NCI-H2029 (cell line): ENCODE measurements at places on chromosomes 7 and 10.
A peak's percentile ranks its signal among the peaks of the same experiment; 100 is the strongest.

- DNase-seq, result no peak
Measured at GRCh38 chr7:133945497-133945896, 181.6 kb upstream of the LRGUK start.

DNA sequence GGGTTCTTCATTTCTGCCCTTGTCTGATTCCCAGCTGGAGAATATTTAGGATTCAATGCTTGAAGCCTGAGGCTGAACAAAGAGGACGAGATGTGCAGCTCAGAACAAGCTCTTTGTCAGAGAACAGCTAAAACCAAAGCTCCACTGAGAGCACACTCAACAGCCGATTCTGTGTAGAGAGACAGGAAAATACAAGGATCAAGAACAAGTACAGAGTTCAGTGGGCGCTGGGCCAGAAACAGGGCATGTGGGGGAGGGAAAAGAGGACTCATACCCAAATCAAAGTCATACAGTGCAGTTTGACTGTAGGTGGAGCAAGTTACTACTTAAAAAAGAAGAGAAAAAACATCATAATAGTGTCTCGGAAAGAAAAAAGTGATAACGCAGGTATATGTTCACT is at the start of gene AGMO:
TSS of gene AGMO (minus strand) at position 181 of the 400 bp plus-strand sequence.
- no peak for DNase-seq

- DNase-seq, result no peak
Measured at GRCh38 chr7:75536940-75537538, 44.9 kb downstream of the SPDYE5 start.

DNA sequence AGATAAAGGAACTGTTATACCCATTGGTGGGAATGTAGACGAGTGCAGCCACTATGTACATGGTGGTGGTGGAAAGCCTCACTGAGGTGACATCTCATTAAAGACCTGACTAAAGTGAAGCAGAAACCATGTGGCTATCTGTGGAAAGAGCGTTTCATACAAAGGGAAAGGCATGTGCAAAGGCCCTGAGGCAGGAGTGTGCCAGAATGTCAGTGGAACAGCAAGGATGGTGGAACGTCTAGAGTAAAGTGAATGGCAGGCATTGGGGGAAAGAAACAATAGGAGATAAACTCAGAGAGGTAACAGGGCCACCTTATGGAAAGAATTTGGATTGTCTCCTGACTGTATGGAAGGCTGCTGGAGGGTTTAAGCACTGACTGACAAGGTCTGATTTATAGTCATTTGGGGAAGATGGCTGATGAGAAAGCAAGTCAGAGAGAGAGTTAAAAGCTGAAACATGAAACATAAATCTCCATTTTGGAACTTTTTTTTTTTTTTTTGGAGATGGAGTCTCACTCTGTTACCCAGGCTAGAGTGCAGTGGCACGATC is 245.7 kb downstream of the STK31 start:
- no peak for DNase-seq

DNA sequence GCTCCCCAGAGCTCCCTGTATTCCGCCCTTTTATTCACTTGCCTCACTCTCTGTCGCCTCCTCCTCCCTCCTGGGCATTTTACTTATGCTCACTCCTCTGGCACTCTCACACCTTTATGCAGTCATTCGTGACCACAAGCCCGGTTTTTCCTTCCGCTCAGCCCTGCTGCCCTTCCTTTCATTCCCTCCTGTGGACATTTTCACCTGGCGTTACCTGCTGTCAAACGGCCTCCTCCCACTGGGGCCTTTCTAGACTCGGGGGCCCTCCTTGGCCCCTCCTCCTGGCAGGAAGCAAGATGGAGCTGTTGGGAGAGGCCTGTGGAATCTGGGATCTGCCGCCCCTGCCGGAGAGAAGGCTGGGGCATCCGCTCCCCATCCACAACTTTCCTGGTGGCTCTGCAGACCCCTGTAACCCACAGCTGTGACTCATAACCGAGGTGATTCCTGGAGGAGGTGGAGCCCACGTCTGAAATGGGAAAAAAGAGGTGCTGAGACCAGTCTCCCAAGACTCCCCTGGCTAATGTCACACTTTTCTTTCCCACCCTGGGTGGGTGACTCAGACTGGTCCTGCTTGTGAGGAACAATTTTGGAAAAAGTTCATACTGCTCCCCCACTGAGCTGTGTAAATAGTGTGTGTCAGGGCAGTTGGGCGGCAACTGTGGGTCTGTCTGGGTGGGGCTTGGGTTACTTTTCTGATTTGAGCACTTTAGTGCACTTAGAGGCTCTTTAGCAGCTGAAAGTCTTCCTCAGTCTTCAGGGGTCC is 1.2 kb downstream of the VCL start:
- DNase-seq, result peak; percentile 38

- no peak for DNase-seq
Measured at GRCh38 chr10:122034149-122034756, 45.3 kb downstream of the TACC2 start.

GRCh38 chr7:132769280-132769679 is 193.0 kb upstream of the PLXNA4 start:
- no peak for DNase-seq

DNA sequence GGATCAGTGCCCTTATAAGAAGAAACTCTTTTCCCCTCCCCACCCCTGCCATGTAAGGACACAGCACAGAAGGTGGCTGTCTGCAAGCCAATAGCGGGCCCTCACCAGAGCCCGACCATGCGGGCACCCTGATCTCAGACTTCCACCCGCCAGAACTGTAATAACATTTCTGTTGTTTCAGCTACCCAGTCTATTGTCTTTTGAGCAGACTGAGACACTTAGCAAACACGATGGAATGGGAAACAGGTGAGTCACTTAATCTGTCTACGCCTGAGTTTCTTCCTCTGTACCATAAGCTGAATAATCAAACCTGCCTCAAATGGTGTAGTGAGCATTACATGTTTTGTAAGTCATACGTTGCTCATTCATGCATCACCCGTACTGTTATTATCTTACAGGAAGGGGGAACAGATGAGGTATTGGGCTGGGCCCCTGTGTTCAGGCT is 58.2 kb downstream of the STRA8 start:
- peak; percentile 56 for DNase-seq

DNA sequence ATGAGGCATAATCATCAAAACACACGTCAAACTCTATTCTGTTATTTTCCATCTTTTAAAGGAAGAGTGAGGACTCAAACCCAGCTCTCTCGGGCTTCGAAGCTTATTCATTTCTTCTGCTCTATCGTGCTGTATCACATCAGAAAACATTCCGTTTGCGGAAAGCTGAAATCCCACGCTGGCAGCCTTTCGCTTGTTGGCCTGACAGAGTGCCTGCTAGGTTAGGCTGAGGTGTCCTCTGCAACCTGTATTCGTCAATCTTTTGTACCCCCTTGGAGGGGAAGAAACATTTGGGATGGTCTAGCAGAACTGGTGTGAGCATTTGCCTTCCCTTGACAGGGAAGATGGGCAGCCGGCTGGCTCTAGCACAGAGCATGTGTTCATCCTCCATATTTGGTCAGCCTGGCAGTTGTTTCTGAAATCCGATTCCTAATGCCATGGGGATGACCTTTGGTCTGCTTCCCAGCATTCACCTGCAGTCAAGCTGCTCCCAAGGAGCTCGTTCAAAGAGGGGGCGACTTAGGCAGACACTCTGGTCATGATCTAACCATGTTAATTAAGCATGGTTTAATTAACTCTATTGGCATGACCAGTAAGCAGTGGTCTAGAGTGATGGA is 55.2 kb downstream of the TACC2 start:
- DNase-seq, result peak; percentile 44

DNA sequence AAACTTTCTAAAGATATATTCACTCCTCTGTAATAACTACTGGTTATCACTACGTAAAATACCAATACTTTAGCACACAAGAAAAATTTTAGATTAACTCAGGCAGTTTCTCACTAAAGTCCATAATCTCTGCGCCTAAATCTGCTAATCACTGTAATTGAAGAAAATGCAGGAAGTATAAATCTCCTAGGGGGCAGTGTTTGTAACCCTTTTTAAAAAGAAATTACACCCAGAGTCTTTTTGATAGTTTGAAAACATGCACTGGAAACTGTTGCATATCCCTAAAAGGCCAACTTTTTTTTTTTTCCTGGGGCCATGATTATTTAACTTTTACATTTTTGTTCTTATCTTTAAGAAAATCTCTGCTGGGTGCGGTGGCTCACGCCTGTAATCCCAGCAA is 209.6 kb downstream of the KIAA1217 start:
- DNase-seq, result no peak

DNA sequence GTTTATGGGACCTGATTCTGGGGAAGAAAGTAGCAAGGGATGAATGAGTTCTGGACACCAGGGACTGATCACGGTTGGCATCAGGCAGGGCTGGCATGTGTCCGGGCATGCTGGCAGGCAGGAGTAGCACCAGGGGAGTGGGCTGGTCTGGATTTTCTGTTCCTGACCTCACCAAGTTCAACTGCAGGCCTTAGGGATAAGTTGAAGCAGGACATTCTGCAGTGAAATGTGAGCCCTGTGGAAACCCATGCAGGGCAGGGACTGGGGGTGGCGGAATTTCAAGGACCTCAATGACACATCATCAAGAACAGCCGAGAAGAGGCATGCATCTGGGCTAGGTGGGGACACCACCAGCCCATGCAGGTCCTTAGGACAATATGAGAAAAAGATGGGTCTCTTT is 80.2 kb upstream of the ADAM12 start:
- no peak for DNase-seq

- no peak for DNase-seq
Measured at GRCh38 chr7:20033621-20034400, 183.4 kb downstream of the MACC1 start.

DNA sequence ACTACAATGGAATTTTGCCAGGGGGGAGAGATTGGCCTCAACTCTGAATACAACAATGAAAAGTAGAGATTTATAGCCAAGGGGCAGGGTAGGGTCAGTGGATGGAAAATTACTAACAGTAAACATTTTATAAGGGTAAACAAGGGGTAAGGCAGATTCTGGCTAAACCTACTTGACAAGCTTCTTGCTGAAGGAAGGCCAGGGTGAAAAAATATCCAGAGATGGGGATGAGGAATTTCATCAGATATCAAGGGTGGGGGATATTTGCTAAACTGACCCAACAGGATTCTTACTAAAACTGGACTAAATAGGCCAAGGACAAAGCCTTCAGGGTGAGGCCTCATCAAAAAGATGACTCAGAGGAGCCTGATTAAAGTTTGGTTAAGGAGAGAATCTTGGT is 156.3 kb downstream of the RTKN2 start:
- no peak for DNase-seq

- DNase-seq, result no peak
Measured at GRCh38 chr10:123462756-123463155, 203.4 kb upstream of the GPR26 start.

DNA sequence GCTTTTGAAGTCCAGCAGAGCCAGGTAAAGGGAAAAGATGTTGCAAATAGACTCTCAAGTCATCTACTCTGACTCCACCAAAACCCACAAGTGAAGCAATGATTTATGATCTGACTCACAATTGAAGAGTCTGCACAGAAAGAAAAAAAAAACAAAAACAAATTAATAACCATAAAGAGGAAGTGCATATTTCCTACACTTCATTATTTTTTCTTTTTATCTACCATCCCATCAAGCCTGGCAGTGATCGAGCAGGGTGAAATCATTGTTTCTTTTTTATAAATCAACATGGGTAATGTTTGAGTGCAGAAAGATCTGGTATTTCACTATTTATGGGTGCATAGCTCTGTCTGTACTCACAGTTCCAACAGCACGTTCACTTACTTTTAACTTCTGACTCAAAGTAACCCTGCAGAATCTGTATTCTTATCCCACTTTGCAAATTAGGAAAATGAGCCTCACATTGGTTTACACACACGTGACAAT is 829.0 kb downstream of the TNS3 start:
- no peak for DNase-seq

- no peak for DNase-seq
Measured at GRCh38 chr10:98659951-98660350, 213.2 kb upstream of the HPS1 start.

GRCh38 chr10:31770307-31770902 is 158.2 kb downstream of the ARHGAP12 start:
- no peak for DNase-seq

GRCh38 chr10:895324-895723 is 36.2 kb downstream of the LARP4B start:
- DNase-seq, result no peak

DNA sequence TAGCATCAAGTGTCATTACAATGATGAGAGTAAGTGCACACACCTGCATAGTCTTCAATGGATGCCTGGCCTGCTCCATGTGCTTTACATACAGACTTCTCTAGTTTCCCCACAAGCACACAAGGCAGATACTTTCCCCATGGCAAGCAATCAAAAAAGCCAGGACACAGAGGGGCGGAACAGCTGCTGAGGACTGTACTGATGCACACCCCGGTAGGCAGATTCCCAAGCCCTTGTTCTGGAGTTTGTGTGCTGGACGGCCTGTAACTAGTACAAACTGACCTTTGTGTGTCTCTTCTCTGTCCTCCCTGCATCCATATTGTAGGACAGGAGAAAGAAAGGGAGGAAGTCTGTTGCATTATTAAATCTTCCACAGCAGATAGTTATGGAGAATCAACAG is 25.8 kb downstream of the UBE2D4 start:
- DNase-seq, result no peak

GRCh38 chr10:113746217-113746957 is 5.1 kb upstream of the PLEKHS1 start:
- DNase-seq, result no peak

GRCh38 chr7:99794585-99795502 is 10.9 kb upstream of the CYP3A4 start:
- DNase-seq, result no peak

DNA sequence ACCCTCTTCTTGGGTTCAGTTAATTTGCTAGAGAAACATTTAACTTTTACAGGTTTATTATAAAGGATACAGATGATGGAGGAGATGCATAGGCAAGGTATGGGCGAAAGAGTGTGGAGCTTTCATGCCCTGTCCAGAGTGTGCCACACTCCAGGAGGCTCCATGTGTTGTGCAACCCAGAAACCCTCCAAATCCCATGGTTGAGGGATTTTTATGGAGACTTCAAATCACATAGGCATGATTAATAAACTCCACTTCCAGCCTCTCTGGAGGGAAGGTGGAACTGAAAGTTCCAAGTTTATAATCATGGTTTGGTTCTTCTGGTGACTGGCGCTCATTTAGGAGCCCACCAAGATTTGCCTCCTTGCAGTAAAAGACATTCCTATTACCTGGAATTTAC is 159.9 kb downstream of the PHTF2 start:
- no peak for DNase-seq

GRCh38 chr7:17963281-17963680 is 23.0 kb upstream of the SNX13 start:
- no peak for DNase-seq

GRCh38 chr7:56121440-56121839 is 5.2 kb upstream of the NUPR2 start:
- DNase-seq, result no peak

DNA sequence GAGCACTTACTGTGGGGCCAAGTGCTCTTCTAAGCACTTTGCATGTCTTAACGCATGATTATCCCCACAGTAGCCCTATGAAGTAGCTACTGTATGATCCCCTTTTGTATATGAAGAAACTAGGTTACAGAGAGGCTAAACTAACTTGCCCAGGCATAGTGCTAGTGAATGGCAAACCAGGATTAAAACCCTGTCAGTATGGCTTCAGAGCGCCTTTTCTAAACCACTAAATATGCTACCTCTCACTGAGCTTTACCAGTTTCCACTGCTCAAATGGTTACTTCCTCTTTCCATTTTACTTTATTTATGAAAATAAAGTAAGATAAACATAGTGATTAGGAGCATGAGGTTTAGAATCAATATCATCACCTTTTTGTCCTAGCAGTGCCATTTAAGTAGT is 73.6 kb downstream of the PODXL start:
- no peak for DNase-seq

- no peak for DNase-seq
Measured at GRCh38 chr10:70774810-70775678, 10.1 kb downstream of the TBATA start.

GRCh38 chr10:128009372-128010126 is 102.6 kb downstream of the PTPRE start:
- DNase-seq, result no peak

- no peak for DNase-seq
Measured at GRCh38 chr7:146242661-146243060, 126.1 kb downstream of the CNTNAP2 start.
